Femur (tissue), 1 donor: ENCODE measurements at places on chromosomes 1 and 21.

DNA sequence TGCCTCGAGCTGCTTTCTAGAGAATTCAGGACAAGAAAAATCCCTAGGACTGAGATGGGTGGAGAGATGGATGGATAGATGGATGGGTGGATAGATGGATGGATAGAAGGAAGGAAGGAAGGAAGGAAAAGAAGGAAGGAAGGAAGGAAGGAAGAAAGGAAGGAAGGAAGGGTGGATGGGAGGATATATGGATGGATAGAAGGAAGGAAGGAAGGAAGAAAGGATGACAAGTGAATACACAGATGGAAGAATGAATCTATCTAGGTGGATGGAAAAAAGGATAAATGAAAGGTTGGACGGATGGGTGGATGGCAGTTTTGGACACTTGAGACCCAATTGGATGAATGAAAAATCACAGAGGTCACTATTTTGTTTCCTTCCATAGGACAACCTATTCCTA lies 120.4 kb upstream of the KAZN start:
- no peak for DNase-seq

DNA sequence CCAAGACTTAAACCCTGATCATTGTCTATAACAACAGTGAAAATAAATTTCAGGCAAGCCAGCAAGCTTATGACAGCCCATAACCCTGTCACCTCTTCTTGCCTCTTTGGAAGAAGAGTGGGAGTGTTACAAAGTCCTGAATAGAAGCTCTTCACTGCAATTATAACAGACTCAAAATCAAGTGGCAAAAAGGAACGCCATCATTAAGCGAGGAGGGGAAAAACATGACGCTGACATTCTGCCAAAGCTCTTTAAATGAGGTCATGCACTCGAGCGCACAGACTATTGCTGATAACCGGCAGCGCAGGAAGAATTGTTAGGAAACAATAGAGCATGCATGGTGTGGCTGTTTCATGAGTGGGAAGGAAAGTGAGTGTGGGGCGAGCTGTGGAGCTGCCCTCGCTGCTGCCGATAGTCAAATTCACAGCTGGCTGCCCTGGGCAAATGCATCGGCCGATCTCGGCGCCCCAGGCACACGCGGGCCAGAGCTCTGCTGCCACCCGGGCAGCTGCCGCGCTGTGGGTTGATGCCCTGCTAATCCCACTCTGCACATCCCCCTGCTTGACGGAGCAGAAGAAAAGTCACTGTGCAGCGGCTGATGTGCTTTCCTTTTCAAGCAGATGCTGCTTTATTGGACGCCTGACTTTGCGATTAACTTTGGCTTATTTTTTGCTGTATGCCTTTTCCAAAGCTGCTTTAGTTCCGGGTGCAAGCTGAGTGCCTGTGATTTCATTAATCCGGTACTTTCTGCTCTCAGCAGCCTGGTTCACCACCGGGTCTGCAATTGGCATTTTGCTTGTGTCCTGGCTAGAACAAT lies 102.4 kb upstream of the ST6GALNAC5 start:
- DNase-seq: peak; percentile 22

- DNase-seq: no peak
Observed at GRCh38 chr1:178477373-178477772, 19.4 kb downstream of the CLEC20A start.

DNA sequence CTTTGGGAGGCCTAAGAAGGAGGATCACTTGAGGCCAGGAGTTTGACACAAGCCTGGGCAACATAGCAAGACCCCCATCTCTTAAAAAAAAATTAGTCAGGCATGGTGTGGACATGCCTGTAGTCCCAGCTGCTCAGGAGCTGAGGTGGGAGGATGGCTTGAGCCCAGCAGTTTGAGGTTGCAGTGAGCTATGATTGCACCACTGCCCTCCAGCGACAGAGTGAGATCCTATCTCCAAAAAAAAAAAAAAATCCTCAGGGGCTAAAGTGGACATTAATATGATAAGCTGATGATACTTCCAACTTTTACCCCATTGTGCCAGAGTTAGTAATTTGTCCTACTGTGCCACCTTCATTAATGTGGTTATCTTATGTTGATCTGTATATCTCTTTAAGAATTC lies 327.8 kb upstream of the FMN2 start:
- no peak for DNase-seq

GRCh38 chr1:246579818-246580217 lies 13.6 kb downstream of the CNST start:
- no peak for DNase-seq

GRCh38 chr1:46064708-46065107 lies 67.7 kb downstream of the PIK3R3 start:
- DNase-seq: no peak

DNA sequence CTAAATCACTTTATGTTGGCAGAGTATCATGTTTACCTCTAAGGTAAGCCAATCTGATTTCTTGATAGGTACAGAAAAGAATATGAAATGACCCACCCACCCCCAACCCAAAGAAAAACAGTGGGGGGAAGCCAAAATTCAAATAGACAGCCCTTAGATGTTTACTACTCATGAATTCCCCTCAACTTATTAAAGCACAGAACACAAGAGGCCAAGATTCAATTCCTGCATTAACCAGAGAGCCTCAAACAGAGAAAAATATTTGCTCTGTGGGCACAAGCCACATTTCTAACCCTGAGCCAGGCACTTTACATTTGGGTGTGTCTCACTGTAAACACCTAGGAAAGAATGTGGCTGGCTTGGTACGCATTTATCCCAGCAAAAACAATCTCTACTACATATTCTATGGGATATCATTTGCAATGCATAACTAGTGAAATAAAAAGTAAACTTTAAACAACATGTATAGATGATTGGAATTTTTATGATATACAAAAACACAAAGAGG lies 84.3 kb downstream of the PTPN14 start:
- no peak for DNase-seq

GRCh38 chr1:67571406-67571805 lies 113.6 kb upstream of the GADD45A start:
- DNase-seq: no peak

GRCh38 chr1:204420039-204421004 lies 8.7 kb upstream of the PPP1R15B start:
- no peak for DNase-seq

- DNase-seq: no peak
Observed at GRCh38 chr1:232992227-232992626, 41.8 kb downstream of the NTPCR start.

DNA sequence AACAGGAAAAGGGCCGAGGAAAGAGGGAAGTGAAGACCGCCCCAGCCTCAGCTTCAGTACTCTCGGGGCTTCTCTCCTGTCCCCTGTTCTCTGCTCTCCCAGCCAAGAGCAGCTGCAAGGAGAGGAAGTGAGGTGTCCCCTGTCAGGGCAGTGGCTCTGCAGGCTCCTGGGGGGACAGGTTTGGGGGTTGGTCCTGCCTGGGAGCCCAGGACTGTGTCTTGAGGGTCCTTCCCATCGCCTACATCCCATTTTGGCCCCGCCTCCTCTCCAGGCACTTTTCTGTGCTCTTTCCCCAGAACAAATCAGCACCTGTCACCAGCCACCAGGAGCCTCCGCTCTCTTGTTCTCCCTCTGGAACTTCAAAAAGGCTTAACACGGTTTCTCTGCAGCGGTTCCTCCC lies 82.6 kb downstream of the VWA5B1 start:
- DNase-seq: no peak

- no peak for DNase-seq
Observed at GRCh38 chr1:220378571-220379302, 106.5 kb upstream of the RAB3GAP2 start.

DNA sequence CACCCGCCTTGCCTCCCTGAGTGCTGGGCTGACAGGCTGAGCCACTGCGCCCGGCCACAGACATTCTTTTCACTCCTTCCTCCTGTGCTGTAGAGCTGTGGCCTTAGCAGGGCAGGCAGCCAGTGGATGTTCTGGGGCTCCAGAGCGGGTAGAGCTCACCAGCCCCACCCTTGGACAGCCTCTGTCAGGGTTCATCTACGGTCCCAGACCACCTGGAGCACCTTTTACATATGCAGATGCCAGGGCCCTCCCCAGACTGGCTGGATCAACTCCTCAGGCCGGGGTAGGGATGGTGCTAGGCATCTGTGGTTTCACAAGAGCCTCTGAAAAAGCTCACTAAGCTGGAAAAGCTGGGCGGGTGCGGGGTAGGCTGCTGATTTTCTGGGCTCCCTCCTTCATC lies 4.6 kb downstream of the ATP13A2 start:
- no peak for DNase-seq

DNA sequence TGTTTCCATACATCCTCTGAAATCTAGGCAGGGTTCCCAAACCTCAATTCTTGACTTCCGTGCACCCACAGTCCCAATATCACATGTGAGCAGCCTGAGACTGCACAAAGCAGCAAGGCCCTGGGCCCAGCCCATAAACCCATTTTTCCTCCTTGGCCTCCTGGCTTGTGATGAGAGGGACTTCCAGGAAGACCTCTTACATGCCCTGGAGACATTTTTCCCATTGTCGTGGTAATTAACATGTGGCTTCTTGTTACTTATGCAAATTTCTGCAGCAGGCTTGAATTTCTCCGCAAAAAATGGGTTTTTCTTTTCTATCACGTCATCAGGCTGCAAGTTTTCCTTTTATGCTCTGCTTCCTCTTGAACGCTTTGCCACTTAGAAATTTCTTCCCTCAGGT lies 3.3 kb upstream of the PIGK start:
- no peak for DNase-seq

GRCh38 chr1:216778737-216779136 lies 55.5 kb upstream of the ESRRG start:
- no peak for DNase-seq

DNA sequence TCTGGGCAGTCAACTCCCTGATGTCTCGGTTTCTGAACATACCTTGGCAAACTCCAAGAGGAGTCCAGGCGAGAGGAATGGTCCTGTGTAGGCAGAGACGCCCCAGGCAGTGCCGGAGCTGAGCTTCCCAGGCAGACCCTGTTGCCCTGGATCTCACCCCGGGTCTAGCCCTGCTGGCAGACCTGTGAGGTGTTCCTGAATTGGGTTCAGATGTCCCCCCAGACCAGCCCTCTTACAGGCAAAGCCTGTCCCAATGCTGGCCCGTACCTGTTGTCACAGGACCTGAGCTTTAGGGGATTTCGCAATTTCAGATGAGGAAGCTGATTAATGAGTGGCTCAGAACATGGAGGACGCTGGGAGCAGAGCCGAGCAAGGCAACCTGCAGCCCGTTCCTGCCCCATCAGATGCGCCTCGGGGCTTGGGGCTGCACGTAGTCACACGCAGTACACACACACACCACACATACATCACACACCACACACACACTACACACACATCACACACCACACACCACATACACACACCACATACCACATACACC lies 38.5 kb upstream of the PDE9A start:
- DNase-seq: no peak

- no peak for DNase-seq
Observed at GRCh38 chr1:189805735-189806134, 671.9 kb downstream of the BRINP3 start.

- DNase-seq: no peak
Observed at GRCh38 chr21:46027851-46028493, 46.4 kb downstream of the COL6A1 start.

DNA sequence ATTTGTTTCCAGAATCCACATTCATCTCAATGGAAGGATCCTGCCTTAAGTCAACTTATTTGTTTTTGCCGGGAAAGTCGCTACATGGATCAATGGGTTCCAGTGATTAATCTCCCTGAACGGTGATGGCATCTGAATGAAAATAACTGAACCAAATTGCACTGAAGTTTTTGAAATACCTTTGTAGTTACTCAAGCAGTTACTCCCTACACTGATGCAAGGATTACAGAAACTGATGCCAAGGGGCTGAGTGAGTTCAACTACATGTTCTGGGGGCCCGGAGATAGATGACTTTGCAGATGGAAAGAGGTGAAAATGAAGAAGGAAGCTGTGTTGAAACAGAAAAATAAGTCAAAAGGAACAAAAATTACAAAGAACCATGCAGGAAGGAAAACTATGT lies 2.6 kb downstream of the GADD45A start:
- DNase-seq: no peak

GRCh38 chr21:37551331-37551992 lies 184.9 kb downstream of the DYRK1A start:
- peak; percentile 32 for DNase-seq

DNA sequence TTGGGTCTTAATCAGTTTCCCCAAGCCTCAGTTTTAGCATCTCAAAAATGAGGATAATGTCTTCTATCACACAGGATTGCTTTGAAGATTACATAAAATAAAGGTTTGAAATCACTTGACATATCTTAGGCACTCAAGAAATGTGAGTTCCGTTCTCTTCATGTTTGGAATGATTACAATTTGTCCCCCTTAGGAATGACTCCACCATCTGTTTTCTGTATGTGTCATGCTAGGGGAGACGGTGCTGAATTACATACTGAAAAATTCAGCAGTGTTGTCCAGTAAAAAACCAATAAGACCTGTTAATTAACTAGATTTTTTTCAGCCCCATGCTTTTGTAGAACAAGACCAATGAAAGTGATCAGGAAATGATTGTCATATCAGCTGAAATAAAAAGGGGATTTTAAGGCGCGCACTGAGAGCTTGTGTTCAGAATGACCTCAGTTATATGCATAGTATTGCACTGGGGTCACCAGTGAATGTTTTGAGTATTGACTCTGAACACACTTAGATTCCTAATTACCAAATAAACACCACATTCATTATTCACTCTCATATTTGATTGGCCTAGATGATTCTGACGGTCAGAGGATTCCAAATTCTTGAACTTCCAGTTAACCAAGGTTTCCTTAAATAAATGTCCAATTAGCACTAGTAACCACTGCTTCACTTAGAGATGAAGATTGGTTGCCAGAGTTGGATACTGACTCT lies 114.5 kb upstream of the KCNK2 start:
- no peak for DNase-seq

DNA sequence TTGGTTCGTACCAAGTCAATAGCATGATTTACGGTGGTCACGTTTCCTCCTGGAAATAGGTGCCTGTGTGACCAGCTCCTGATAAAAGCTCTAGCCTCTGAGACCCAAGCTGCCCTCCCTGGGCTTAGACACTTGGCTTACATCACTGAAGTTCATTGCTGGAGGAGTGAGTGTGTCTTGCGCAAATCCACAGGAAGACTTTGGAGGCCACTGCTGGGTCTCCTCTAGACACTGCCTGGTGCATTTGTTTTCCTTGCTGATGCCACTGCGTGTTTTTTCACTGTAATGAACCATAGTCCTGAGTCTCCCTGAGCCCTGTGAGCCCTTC lies 230.6 kb downstream of the DSCAM start:
- no peak for DNase-seq

DNA sequence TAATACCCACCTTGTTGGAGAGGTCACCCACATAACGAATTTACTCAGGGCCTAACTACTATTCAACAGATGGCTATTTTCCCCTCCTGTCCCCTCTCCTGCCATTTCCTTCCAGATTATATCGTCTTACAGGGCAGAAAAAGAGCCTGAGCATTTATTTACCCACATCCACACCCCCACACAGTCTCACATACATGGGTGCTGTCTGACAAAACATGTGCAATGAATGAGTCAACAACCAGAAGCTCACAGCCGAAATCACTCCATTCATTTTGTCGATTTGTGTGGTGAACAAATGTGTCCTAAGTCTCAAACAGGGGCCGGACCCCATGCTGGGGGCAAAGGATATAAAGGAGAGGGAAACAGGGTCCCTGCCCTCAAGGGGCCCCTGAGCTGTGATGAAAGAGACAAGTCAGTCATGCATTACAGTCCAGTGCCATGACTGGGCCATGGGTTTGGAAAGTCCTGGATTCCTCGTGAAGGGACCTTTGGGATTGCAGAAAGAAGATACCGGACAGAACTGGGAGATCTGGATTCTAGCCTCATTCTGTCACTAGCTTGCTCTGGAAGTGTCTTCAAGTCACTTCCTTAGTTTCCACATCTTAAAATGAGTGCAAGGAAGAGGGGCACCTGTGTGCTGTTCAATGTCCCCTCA lies 16.4 kb upstream of the ZNF683 start:
- no peak for DNase-seq

- no peak for DNase-seq
Observed at GRCh38 chr1:42422737-42423136, 33.1 kb downstream of the ZMYND12 start.
